ENCODE measurements at places on chromosomes 1 and 21. TPM values are rescaled to one million over a fixed set of nuclear protein-coding genes. Genes with fewer than 3 reads are reported as not detected.

The TCEA3 gene
- total RNA-seq, result 0.07 TPM

The CDA gene
- total RNA-seq, result 1.1 TPM

DNA sequence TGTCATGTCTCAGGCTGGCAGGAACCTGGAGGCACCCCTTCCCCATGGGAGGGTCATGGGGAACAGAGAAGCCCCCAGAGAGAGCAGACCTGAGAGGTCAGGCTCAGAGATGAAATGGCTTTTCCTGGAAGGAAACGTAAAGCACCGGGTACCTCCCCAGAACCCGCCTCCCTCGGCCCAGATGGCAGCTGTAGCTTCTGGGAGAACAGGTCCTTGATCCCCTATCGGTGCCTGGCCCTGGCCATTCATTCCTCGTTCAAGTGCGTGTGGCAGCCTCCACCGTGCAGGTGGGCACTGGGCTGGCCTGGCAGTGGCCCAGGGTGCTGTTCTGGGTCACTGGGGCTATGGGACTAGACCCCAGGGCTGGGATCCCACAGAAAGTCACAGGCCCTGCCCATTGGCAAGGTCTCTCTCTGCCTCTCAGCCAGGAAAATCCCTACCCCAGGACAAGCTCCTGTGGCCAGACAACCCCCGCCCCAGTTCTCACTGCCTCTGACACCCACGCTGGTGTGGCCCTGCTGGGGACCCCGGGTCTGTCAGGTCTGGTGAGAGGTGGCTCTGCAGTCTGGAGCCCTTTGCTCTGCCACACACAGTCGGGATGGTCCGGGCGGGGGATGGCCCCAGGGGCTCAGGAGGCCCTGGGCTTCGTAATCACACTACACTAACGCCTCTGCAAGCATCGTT, 183.2 kb upstream of the VAMP3 start:
- DNase-seq, result no peak

GRCh38 chr21:21002153-21002552, 3.9 kb downstream of the NCAM2 start:
- no peak for DNase-seq

DNA sequence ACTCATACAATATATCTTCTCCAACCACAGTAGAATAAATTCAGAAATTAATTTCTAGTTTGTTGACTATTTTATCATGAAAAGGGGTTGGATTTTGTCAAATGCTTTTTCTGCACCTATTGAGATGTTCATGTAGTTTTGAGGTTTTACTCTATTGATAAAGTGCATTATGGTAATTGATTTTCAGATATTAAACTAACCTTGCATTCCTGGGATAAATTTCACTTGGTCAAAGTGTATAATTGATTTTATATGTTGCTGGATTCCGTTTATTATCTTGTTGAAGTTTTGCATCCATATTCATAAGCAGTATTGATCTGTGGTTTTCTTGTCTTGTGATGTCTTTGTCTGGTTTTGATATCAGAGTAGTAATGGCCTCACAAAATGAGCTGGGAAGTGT, 34.4 kb upstream of the HYI start:
- DNase-seq, result no peak

DNA sequence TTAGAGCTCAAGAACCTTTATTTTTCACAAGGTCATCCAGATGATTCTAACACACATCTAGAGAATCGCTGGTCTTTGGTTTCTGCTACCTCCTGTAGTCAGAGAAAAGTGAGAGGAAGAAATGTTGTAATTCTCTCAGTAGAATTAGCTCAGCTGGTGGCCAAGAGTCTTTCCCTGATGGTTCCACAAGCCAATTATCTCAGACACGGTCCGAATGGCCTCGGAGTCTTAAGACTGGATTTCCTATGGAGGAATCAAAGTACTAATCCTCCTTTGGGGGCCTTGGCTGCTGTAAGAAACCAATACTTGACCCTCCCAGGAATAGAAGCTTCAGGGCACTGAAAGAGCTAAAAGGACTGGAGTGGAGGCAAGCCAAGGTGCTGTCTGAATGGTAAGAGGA, 1.8 kb downstream of the TMEM81 start:
- no peak for DNase-seq

DNA sequence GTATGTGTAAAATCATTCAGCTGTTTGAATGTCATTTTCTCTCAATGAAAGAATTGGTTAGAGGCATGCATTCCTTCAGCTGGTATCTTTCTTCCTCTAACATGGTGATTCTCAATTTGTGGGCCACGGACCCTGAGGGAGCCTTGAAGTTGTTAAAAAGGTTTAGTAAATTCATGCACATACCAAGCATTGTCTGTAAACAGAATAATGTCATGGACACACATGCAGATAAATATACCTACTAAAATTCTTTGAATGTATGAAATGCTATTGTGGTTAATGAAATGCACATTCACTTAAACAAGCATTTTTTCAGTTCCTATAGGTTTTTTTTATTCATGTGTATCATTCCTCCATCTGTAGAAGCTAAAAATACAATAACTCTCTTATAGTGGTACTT, 65.4 kb downstream of the PBX1 start:
- DNase-seq, result no peak

DNA sequence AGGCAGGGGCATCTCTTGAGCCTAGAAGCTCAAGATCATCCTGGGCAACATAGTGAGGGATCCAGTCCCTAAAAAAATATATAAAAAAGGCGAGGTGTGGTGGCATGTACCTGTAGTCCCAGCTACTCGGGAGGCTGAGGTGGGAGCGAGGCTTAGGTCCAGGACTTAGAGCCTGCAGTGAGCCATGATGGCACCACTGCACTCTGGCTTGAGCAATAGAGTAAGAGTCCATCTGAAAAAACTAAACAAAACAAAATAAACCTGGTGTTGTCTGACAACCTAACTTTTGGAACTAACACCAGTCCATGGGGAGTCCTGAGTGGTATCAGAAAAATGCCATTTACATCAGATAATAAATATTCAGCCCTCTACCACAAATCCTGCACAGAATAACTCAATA, 110.1 kb upstream of the NRIP1 start:
- no peak for DNase-seq

GRCh38 chr1:223775054-223775453, 62.7 kb downstream of the CAPN2 start:
- DNase-seq, result no peak
